ENCODE measurements at places on chromosomes 2 and 18.

DNA sequence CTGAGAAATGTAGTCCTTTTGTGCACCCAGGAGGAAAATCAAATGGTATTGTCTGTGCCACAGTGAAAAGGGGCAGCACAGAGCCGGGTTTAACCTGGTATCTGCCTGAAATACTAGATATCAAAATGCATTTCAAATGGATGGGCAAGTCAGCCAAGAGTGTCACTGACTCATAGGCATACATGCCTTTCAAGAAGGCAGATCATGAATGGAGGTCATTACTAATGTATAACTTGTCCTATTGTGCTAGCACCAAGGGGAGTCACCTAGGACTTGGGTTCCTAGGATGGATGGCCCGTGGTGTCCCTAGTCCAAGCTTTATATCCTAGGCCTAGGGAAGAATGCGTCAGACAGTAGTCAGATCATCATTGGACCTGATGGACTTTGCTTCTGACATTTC lies 49.9 kb downstream of the TCF7L1 start:
- DNase-seq, result no peak

GRCh38 chr2:127193967-127194280 lies 26.2 kb downstream of the CYP27C1 start:
- DNase-seq, result no peak

DNA sequence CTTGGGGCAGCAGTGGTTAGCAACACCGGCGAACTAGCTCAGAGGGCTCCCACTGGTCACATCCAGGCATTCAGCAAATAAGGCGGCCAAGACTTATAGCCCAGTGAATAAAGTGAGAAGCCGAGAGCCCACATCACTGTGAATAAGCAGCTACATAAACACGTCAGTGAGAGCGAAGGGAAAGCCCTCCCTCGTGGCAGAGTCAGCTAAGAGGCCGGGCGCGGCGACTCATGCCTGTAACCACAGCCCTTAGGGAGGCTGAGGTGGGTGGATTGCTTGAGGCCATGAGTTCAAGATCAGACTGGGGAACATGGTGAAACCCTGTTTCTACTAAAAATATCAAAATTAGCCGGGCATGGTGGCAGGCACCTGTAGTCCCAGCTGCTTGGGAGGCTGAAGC lies 5.2 kb downstream of the D2HGDH start:
- DNase-seq, result no peak

DNA sequence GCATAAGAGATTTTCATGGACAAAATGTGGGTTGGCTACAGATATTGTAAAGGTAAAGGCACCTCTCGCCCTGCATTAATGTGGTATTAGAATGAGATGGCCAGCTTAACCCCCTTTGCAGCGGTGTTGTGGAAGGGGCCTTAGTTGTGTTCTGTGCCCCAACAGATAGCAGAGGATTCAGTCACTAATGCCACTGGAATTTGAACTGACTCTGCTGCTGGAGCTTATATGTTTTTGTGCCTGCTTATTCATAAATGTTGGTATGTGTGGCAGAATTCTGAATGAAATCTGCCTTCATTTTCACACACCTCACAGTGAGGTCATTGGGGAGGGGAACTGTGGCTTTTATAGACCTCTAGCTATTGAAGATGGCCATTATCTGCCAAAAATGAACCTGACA lies 90.7 kb upstream of the ITGA6 start:
- no peak for DNase-seq

- DNase-seq, result no peak
These were observed 63.8 kb downstream of the PIK3C3 start for GRCh38 chr18:42018831-42019230.

DNA sequence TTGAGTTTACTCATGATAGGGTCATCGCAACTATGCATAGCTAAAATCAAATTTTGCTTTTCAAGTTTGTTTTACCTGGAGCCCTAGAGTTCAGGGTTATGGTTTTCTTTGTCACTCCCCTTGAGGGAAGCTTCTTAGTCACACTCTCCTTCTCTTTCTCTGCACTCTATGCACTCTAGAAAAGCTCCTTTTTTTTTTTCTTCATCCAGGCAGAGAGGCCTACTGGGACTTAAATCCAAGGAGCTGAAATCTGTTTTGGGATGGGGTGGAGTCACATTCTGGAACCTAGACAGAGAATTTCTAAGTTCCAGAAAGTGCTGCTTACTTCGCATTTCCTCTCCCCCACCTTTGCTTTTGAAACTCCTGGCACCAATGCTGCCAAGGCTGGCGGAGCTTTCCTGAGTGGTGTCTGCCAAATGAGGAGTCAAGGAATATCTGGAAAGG lies 19.1 kb upstream of the IL18R1 start:
- no peak for DNase-seq

- DNase-seq, result no peak
These were observed 4.5 kb upstream of the STON1 start for GRCh38 chr2:48525269-48525943.

DNA sequence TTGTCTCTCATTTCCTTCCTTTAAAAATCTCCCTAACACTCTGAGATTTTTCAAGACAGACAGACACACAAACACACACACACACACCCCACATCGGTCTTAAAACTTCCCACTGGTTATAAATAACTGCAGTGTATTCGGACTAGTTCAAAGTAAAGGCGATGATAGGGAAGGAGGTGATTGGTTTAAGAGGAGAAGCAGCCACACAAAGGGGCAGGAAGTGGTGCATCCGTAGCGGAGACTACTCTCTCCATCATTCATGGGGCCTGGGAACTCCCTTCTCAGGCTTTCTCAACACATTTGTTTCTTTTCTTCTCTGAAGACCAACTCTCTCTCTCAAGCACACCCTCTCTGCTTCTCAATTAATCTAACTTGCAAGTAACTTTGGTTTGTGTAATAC lies 149.1 kb upstream of the DPP10 start:
- DNase-seq, result no peak

DNA sequence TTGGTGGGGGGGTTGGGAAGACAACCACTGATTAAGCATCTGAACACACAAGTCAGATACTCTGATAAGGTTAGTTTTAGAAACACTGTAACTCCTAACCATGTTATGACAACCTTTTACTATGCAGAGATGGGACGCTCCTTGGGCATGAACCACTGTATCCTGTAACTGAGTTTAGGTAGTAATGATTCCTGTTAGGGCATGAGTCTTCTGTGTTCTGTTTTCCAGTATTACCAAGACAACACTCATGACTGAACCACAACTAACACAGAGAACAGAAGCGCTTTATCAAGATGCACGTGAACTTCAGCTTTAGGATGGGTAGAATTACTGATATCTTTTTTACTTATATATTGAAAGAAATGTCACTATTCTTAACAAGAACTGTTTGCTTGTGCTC lies 14.1 kb upstream of the CREB1 start:
- DNase-seq, result no peak

GRCh38 chr18:25544546-25545287 lies 192.8 kb upstream of the ZNF521 start:
- DNase-seq, result no peak

DNA sequence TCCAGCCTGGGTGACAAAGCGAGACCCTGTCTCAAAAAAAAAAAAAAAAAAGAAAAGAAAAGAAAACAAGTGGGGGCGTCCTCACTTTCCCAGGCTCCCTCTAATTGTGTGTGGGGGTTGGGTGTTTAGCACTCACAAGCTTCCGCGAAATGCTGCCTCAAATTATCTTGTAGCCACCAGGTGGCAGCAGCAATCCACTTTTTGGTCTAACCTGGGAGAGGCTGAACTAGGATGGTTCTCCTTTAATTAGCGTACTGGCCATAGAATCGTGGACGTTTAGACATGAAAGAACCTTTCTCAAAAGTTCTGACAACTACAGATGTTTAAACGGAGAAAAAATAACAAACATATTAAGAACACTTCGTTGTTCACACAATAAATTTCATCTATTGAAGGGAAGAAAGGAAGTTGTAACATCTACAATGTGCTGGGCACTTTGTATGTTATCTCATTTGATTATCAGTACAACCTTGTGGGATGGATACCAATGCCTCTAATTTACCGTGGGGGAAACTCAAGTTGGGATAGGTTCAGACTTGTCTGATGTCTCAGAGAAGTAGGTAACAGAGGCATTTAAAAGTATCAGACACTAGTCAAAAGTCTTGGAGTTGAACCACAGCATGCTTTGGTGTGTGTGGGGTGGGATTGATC lies 122.7 kb upstream of the NABP1 start:
- peak; percentile 42 for DNase-seq

DNA sequence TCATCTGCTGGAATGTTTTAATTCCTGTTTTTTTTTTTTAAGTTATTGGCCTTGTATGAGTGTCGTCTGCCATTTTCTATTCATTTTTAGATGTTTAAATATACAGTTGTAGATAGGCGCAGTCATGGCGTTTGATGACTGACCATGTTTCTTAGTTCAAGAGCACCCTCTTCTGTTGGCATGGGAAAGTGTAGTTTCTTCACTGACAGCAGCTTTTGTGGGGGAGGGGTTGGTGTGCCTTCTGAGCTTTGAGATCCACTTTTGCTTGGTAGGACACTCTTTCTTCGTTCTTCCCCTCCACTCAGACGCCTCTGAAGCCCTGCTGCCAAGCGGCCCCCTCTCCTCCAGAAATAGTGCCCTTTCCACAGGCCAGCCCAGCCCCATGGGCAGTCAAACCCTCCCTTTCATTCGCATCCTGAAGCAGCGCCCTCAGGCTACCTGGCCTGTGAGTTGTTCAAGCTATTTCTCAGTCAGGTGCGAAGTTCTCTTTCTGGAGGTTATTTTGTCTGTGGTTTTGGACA lies 492.0 kb downstream of the TNS1 start:
- peak; percentile 84 for DNase-seq

DNA sequence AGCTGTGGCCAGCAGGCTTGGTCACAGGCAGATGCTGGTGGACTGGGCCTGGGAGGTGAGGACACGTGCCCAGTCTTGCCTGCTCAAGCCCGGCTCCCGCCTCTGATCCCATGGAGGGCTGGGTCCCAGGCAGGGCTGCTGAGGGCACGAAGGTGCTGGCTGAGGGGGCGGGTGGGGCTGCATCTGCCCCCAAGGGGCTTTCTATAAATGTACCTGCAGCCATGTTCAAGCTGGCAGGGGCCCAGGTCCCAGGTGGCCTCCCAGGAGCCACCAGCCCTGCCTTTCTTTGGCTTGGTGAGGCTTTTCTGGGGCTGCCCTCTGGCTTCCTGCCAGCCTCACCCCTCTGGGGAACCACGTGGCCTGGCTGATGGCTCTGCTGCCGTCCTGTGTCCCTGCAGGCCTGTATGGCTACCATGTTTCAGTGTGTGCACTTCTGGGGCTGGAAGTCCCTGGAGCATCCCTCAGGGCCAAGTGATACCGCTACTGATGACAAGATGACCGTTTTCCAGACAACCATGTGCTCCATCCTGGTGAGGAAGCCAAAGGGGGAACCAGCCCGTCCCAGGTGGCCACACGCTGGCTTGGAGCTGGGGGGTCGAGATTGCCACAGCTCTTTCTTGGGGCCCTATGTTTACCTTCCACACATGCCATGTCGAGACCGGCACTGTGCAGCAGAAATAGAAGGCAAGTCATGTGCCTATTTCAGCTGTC lies 23.2 kb downstream of the HJURP start:
- no peak for DNase-seq

DNA sequence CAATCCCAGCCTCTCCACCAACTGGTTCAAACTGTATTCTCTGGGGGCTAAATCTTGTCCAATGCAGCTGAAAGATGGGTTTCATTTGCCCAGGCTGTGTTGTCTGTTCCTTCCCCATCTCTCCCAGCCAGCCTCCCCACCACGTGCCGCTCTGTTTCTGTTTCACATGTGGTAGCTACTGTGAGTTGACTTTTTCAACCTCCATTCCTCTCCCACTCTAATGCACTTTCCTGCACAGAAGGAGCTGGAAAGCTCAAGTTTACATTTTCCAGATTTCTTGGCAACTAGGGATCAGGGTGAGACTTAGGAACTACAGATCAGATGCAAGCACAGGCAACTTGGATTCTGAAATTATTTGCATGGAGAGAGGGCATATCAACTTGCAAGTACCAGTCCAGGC lies 19.0 kb upstream of the NPAS2 start:
- DNase-seq, result no peak

GRCh38 chr2:40734797-40735196 lies 282.9 kb upstream of the SLC8A1 start:
- no peak for DNase-seq

DNA sequence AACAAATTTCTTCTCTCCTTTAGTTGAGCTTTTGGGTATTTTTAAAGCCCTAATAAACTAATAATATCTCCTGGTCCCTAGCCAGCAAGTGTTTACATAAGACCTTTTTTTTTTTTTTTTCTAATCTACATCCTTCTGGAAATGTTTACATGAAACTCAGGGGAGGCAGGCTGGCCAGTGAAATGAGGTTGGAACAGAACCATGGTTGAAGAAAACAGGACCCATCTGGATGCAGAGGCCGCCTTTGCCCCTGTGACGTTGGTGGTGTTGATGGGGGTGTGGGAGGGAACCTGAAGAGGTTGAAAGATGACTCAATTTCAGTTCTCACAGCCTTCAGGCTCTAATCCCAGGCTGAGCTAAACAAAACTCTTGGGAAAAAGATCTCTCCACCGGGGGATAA lies 118.5 kb downstream of the NRP2 start:
- DNase-seq, result no peak

DNA sequence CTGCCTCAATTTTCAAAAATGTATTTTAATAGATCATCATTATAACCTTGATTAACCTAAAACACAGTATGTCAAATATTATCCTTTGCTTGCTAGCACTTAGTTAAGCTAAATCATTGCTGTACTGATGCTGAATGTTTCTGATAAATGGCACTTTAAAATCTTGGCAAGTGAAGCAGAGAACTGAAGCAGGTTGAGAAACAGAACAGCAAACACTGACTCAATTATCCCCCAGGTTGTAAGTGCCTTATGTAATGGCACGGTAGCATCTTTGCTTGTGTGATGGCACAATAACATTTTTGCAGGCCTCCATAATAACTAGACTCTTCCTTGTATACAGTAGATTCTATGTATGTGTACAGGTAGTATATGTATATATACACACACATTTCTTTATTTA lies 33.8 kb downstream of the ARHGAP15 start:
- DNase-seq, result no peak

DNA sequence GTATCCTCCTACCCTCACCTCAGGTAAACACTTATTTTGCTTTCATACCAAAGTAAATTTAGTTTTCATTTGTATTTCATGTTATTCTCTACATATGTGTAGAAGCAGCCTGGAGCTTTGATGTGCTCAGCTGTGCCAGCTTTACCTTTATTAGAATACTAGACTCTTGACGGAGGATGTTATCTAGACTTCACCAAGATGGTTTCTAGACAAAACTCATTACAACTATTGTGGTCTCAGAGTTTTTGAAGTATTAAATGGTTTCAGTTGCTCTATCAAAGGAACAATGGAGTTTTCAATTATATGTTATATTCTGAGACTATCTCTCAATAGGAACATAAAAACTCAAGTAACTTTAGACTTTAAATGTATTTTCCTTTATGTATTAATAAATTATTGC lies 5.0 kb upstream of the IL18RAP start:
- DNase-seq, result no peak

DNA sequence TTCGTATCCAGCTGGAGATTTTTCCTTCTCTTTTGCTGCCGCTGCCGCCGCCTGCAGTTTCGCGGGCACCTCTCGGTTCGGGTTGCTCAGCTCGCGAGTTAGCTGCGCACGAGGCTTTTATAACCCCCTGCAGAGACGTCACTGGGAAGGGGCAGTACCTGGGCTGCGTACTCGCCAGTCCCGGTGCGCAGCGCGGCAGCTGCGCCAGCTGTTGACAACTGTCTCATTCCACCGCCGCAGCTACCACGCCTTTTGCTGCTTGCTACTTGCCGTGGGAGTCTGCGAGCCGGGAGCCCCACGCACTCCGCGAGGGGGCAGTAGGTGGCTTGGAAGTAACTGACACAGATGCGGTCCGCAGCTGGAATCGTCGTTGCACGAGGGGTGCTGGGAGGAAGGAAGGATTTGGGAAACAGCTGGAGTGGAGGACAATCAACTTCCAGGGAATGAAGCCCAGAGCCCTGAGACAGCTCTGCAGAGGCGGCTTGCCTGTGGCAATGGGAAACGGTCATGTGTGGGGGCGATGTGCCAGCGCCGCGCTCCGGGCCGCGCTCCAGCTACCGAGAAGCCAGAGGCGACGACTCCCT lies at the start of gene TACR1:
TACR1 (minus strand) TSS at position 93 of the 584 bp plus-strand sequence. CDS start 586 bp downstream, outside the sequence.
- no peak for DNase-seq
